ENCODE measurements at places on chromosomes 6 and 20. TPM values are rescaled to one million over a fixed set of nuclear protein-coding genes. Genes with fewer than 3 reads are reported as not detected.

The RPS21 gene
- total RNA-seq = 251 TPM

The TUBB2A gene
- total RNA-seq = 75.9 TPM

The ABHD16B gene
- total RNA-seq = not detected

The GRM1 gene
- total RNA-seq = 0.07 TPM

The SLC22A3 gene
- 13.5 TPM for total RNA-seq

The PDE10A gene
- total RNA-seq = 8.5 TPM

The MAP7 gene
- total RNA-seq = 1.3 TPM

The OR12D3 gene
- not detected for total RNA-seq

The ANGPT4 gene
- not detected for total RNA-seq

The SLC22A16 gene
- not detected for total RNA-seq

The MYH7B gene
- total RNA-seq = 0.20 TPM

The CCN6 gene
- 0.10 TPM for total RNA-seq

The SCRT2 gene
- total RNA-seq = not detected

The KCNB1 gene
- total RNA-seq = 0.07 TPM

The SLC13A3 gene
- 2.2 TPM for total RNA-seq

The ID4 gene
- 19.0 TPM for total RNA-seq

Data from smooth muscle cell of the pulmonary artery (primary cell).